Stimulated activated CD4-positive, alpha-beta T cell treated with anti-CD3 and anti-CD28 coated beads, Interleukin-12 subunit alpha, Interleukin-12 subunit beta, amount 100 ng/mL, for 4 hours (primary cell): ENCODE measurements at places on chromosomes 5 and 9.

DNA sequence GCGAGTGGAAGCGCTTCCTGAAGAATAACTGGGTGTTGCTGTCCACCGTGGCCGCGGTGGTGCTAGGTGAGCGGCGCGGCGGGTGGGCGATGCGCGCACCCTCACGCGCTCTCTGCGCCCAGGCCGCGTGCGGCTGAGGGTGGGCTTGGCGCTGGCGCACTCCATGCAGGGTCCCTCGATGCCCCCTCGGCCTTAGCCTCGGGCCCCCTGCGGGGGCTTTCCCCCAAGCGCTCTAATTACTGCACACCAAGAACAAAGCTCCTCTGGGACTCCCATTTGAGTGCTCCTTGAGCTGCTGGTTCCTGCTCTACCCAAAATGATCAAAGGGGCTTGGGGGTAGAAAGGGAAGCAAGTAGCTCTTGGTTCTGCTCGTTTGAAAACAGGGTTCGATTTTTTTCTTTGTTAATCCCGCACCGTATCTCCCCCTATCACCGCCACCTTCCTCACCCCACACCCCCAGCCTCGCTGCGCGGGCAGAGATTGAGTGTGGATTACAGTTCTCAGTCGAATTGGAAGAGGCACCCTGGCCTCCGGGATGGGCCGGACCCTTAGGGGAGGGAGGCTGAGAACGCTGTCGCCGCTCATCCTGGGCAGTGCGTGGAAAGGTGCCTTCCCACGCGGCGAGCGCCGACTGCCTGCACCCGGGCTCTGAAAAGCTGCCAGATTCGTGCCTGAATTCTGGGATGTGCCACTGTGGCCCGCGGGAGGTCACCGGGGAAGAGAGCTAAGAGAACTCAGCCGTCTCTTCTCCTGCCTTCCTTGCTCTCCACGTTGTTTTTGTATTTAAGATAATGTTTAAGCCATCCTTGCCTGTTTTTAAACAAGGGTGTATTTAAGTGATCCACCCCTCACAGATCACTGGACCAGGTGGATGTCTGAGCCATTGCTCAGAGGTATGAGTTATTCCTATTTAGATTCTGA is 697 bp downstream of the SLC1A1 start:
- DNase-seq: no peak

DNA sequence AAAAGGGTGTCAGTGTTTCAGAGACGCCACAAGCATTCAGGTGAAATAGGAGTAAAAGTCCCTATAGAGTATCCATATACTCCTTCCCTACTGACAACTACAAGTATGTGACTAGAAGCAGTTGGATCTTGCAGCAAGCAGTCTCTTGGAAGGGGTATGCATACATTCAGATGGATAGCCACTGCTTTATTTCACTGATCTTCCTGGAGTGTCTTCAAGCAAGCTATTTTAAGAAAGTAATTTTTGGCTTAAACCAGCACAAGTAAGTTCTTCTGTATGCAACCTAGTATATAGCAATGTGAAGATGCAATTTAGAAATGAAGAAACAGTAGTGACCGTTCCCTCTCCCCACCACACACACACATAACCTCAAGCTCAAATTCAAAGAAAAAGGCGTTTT is 446.8 kb upstream of the CDH18 start:
- DNase-seq: no peak

DNA sequence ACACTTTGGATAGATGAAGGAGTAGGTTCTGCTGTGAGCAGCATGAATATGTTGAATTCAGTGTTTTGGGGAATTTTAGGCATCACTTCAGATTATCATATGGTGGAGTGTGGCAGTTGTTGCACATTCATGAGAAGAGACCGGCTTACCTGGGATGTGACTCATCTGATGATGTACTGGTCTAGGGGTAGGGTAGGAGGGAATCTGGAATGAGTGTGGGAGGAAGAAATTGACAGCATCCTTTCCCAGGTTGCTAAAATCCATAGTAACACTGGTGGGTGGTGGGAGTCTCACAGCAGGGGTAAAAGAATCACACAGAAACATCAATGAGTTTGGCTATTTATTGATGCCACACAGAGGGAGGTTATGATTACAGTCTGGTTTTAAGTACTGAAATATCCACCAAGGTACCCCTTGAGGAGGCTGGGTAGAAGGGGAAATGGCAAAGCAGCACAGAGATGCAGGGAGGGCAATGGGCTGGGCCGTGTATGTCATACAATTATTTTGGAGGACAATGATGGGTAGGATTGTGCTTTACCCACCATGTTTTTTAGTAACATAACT is 82.5 kb downstream of the TARS1 start:
- no peak for DNase-seq

DNA sequence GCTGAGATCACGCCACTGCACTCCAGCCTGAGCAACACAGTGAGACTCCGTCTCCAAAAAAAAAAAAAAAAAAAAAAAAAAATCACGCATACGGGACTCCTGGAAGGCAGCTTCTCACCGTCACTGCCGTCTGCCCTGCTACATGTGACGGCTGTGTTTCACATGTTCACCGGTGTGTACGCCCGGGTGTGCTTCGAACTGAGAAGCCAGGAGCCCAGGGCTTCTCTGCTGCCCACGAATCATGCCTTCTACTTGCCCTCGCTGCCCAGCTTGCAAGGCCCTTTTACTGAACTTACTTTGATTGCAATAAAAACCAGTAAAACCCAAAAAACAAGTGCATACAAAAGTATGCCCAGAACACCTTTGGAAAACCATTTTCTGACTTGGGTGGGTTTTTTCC is 5.8 kb upstream of the NKD2 start:
- no peak for DNase-seq

DNA sequence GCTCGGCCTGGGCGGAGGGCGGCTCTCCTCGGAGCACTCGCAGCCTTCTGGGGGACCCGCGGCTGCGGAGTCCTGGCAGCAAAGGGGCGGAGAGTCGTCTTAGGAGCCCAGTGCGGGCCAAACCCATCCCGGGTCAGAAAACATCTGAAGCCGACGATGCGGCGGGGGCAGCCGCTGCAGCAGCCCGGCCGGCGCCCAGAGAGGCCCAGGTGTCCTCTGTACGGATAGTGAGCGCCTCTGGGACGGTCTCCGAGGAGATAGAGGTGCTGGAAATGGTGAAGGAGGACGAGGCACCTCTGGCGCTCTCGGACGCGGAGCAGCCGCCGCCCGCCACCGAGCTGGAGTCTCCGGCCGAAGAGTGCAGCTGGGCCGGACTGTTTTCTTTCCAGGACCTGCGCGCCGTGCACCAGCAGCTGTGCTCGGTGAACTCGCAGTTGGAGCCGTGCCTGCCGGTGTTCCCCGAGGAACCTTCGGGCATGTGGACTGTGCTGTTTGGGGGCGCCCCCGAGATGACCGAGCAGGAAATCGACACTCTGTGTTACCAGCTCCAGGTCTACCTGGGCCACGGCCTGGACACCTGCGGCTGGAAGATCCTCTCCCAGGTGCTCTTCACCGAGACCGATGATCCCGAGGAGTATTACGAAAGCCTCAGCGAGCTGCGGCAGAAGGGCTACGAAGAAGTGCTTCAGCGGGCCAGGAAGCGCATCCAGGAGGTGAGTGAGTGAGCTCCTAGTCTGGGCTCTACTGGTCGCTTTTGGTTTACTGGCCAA is 1.2 kb downstream of the JMY start:
- peak; percentile 24 for DNase-seq

DNA sequence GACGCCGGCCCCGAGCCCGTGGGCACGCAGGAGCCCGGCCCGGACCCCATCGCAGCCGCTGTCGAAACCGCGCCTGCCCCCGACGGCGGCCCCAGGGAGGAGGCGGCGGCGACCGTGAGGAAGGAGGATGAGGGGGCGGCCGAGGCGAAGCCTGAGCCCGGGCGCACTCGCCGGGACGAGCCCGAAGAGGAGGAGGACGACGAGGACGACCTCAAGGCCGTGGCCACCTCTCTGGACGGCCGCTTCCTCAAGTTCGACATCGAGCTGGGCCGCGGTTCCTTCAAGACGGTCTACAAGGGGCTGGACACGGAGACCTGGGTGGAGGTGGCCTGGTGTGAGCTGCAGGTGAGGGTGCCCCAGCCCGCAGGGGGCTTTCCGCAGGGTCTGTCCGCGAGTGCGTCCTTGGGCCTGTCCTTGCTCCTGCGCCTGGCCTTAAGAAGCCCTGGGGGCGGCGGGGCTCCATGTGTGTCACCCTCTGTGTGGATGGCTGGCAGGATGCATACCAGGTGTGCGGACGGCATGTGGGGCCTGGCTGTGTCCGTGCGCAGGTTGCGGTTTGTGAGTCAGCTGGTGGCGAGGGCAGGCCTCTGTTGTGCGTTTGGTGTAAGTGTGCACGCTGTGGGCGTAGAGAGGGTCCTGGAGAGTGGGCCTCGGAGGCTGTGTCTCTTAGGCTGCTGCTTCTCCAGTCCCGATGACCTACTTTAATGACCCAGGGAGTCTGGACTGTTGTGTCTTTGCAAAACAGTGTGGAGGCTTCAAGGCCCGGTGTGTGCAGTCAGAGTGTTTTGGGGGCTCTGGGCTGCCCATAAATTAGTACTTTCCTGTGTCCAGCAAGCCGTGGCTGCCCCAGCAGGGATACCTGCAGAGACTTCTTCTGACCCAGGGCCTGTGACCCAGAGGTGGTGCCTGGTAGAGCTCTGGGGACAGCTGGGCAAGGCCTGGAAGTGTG is 1.6 kb downstream of the WNK2 start:
- no peak for DNase-seq

DNA sequence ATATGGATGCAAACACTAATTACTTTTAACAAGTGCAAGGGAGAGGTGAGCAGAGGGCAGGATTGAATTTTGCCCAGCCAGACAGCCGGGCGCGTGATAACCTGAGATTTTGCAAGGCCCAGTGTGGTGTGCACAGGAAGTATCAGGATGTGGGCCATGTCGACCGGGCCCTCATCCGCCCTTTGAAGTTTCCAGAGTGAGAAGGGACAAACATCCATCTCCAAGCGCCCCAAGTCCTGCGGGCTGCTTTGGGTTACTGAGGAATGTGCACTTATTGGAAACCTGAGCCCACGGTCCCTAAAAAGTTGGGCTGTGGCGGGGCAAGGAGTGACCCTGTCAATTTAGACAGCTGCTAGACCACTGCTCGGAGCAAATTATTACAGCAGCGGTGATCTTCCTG is 272.2 kb upstream of the IRX2 start:
- no peak for DNase-seq

DNA sequence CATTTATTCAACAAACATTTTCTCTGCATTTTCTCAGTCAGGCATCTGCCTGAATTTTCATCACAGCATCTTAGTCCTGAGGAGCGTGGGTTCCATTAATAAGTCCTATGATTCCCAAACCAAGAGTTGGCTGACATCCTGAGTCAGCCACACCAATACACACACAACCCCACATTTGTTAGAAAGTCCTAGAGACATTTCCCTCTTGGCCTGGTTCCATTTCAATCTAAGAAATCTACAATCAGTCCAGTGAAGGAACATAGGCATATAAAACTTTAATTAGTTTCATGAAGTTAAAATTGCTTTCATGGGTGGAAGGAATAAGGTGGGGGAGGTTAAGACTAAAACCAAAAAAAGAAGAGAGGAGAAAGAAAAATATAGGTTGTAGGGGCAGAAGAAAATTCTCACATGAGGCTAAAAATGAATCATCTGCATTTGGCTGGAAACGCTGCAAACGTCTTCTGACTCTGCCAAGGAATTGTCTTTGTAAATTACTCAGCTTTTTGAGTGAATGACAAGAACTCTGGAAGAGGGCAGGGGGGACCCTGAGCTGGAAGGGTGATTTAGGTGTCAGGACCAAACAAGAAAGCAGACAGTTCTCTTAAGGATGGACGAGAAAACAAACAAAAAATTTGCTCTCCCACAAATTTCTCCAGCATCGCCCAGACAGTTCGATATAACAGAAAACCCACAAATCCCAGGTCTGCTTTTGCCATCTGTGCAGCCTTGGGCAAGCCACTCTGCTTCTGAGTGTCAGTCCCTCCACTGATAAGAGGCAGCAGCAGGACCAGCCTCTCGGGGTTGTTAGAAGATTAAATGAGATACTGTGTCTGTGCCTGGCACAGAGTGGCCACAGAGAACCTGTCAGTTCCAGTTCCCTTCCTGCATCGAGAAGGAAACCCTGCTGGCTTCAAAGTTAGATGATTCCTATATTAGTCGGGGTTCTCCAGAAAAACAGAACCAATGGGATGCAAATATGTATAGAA is 289.7 kb downstream of the CDK5RAP2 start:
- no peak for DNase-seq

DNA sequence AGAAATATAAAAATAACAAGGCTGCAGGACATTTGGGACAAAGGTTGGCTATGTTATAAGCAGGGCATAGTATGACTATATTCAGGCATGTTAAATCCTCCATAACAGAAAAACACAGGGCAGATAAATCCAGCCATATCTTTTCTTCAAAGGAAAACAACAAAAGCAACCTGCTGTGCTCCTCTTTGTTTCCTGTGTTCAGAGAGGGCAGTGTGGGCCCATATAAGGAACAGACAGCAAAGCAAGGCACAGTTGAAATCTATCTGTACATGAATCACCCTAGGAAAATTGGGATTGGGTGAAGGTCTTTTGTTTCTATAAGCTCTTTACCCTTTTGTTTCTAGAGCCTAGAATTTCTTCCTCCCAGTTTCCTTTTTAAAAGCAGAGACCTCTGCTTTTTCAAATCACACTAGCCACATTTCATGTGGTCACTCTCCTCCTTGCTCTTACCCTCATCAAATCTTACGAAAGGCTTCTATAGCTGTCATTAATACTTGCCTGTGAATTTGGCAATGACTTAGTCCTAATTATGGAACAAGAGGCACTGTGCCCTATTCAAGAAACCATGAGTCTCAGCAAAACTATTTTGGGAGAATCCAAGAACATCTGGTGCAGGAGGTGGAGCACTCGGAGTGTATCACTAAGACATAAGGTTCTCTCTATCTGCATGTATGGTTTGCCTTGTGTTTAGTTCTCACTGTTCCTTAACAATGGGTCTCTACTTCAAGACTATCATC is 1.8 kb downstream of the GZMA start:
- DNase-seq: no peak

GRCh38 chr9:126401107-126401506 is 74.5 kb downstream of the MVB12B start:
- no peak for DNase-seq

GRCh38 chr5:128407944-128408343 is 130.1 kb downstream of the FBN2 start:
- DNase-seq: no peak

DNA sequence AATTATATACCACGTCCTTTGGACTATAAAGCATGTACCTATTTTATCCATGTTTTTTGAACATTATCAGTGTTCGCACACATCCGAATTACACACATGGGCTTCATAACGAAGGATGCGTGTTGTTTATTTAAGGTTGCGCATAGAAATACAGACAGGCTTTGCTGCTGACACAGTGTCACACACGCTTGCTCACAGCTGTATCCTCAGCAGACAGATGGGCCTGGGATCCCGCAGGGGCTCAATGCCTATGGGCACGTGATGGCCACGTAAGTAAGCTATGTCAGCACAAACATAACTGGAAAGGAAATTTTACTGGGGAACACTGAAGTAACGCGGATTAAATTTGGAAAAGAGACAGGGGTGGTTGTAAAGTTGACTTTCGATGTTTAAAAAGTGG is 76.6 kb downstream of the OTULIN start:
- DNase-seq: no peak

- no peak for DNase-seq
Observed at GRCh38 chr5:174624733-174625522, 99.5 kb upstream of the MSX2 start.

DNA sequence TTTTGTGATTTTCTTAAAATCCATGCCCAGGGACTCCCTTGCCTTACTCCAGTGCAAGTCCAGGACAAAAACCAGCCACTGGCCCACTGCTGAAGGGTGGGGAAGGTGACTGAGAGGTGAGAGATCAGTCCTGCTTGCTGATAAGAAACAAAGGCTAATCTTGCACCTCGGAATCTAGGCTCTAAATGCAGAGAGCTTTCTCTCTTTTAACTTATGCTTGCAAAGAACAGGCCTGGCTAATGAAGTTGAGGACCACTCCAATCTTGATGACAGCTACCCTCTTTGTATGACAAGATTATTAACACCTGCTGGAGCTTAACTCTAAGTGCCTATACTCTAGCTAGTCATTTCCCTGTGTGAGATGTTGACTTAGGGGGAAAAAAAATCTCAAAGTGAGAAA is 8.8 kb downstream of the TLE1 start:
- DNase-seq: no peak
